ENCODE measurements at places on chromosomes 13 and 19.

DNA sequence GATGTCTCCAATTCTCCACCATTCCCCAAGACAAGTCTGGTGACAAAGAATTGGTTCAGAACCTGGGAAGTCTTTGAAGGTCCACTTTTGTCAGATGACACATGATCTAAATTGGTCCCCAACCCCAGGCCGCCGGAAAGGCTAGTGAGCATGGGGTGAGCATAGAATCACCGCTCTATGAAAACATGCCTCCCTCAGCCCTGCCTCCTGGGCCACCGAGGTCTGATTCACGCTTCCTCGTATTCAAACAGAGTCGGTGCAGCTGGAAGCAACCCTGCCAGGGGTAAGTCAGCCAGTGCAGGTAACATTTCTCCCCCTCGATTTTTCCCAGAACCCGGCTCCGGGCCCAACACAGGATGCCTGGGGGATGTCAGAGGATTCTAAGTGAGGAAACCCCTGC lies 33.9 kb upstream of the KLF2 start:
- no peak for DNase-seq

GRCh38 chr19:47573071-47574026 lies at the start of gene ZNF541:
ZNF541 (minus strand) TSS chr19:47573148; CDS start chr19:47555856, 17,292 bp downstream.
- no peak for DNase-seq

- DNase-seq = no peak
Measured at GRCh38 chr19:40244579-40245317, 18.3 kb upstream of the CCNP start.

DNA sequence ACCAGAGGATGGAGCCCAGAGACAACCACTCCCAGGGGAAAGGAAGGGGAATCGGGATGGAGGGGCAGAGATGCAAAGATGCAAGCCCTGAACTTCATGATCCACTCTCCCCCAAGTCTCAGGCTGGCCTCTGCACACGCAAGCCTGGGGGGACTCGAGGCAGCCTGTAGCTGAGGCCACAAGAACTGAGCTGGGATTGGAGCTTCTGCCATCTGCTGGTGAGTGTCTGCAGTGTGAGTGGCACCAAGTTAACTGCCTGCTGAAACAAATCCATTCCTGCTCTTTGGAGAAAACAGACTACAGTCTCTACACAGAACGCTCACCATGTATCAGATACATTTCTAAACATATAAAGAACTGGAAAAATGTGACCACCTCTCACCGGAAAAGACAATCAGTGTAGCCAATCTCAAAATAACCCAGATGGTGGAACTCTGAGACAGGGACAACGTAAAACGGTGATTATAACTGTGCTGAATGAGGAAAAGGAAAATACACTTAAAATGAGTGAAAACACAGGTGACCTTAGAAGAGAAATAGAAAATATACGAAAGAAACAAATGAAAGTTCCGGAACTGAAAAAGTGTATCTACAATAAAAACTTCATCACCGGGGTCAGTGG lies 62.1 kb downstream of the KLF2 start:
- DNase-seq = peak; percentile 66

GRCh38 chr19:36819130-36819630 lies 19.0 kb downstream of the ZNF790 start:
- no peak for DNase-seq

GRCh38 chr13:112587212-112587763 lies 665 bp downstream of the TUBGCP3 start:
- DNase-seq = peak; percentile 74

- no peak for DNase-seq
Measured at GRCh38 chr13:74461011-74461410, 326.8 kb upstream of the KLF12 start.

GRCh38 chr13:114145722-114146121 lies 13.3 kb upstream of the RASA3 start:
- DNase-seq = no peak

DNA sequence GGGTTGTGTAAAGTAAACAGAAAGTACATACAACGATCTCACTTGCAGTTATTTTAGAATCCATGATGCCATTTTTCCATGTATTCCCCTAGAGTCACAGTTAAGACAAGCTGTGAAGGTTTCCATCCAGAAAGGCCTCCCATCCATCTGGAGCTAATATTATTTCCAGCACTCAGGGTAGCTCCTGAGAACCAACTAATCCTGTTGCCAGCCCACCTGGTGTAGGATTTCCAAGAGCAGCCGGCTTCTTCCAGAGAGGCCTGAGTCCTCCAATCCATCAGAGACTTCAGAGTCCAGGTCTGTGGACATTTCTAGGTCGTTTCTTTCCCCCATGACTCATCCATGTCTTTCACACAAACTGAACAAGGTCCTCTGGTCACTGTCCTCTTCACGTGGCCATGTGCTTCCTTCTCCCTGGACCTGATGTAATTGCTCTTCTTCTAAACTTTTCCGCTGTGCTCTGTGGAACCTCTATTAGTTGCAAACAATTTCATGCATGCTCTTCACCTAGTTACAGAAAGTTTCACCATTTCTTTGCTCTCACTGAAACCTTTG lies 270.3 kb upstream of the TMTC4 start:
- no peak for DNase-seq

DNA sequence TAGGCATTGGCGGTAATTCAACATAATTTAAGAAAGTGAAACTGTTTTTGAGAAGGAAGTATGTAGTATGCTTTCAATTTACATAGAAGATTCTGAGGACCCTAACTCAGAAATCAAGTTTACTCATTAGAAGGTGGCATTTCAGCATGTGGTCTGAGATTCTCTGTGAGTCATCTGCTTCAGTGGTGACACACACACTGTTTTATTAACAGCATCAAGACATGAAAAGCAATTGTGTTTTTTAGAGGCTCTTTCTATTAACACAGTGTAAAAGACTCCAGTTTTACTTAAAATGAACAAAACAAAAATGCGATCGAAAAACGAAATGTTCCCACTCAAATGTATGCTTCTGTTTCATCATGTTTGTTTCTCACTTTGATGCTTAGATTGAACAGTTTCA lies 802.1 kb upstream of the SLITRK6 start:
- DNase-seq = peak; percentile 2

- no peak for DNase-seq
Measured at GRCh38 chr13:45915686-45916439, 64.3 kb upstream of the SIAH3 start.

- no peak for DNase-seq
Measured at GRCh38 chr13:81409284-81409683, 1068.4 kb upstream of the SPRY2 start.

DNA sequence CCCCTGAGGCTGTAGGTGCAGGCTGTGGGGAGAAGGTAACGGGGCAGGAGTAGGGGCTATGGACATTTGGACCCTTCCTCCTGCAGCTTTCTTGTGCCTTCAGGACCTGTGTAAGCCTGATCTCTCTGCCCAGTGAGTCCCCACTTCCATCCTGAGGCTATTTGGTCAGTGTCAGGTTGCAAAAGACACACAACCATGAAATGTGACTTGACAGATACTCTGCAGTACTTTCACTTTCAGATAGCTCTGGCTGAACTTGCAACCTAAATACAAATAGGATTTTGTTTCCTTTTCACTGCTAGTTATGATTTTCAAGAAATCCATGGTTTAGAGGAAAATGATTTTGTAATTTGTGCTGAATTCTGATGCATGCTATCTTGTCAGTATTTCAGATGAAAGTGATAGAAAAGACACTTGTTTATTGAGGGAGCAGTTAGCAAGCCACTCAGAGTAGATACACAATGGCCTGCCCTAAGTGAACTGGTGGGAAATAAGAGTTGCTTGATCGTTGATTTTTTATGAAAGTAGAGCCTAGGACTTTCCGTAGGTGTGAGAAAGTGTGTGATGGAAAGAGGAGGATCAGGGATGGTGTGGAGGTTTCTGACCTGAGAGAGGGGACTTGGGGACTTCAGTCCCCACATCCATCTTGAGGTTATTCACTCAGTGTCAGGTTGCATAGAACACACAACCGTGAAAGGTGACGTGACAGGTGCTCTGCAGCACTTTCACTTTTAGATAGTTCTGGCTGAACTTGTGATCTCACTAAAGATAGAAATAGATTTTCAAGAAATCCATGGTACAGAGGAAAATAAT lies 18.1 kb upstream of the EID2 start:
- peak; percentile 41 for DNase-seq

GRCh38 chr19:55005684-55006488 lies 32.2 kb downstream of the GP6 start:
- DNase-seq = peak; percentile 51

DNA sequence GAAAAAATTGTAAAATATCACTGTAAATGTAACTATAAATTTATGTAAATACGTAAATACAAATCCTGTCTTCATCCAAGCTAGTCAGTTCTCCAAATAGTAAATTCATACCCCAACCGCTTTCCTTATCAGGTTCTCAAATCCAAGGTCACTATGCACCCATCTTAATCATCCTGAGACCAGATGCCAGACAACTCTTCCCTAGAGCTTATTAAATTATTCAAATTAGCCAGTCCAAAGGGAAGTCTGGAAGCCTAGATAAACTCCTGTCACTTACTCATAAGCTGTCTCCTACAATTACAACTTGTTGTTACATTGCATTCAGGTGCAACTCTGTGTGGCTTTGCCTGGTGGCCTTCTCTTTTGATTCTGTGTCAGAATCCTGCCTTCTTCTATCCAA lies 836.1 kb upstream of the PCDH20 start:
- no peak for DNase-seq

GRCh38 chr13:43880926-43881325 lies 1.2 kb downstream of the LACC1 start:
- no peak for DNase-seq

DNA sequence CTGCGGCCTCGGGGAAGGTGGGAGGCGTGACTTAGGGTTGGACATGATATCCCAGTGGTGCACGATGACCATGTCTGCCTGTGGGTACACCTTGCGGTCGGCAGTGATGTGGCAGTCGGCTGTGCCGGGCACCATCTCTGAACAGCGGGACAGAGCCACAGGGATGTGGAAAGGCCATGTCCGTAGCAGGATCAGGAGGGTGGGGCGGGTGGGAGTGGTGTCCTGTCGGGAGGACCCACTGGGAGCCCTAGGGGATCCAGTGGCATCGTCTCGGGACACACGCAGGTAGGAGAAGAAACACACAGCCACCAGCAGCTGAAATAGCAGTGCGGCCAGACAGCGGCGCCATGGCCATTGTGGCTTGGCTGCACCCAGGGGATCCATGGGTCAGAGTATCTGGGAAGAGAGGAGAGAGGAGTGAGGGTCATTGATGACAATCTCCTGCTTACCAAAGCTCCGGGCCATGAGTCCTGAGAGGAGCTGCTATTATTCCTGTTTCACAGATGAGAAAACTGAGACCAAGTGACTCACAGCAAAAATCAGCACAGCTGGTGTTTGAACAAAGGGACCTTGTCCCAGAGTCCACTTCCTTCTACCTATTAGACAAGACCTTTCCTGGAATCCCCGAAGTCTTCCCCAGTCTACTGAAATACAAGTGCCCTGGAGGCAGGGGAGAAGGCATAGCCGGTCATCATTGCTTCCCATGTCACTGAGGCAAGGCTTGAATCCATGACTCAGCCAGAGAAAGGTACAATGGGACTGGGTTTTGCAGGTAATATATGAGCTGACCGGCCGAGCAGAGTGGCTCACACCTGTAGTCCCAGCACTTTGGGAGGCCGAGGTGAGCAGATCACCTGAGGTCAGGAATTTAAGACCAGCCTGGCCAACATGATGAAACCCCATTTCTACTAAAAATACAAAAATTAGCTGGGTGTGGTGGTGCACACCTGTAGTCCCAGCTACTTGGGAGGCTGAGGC lies 5.2 kb upstream of the FUT6 start:
- DNase-seq = no peak

DNA sequence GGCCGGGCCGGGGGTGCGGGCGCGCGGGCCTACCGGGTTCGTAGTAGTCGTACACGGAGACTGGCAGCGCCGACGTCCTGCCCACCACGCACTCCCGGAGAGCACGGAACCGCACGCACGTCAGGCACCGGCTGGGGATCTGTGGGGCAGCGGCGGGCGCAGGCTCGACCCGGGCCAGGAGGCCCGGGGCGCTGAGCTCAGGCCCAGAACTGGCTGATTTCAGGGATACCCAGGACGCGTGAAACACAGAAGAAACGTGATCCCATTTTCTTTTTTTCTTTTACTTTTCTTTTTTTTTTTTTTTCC lies 9.0 kb downstream of the F2RL3 start:
- DNase-seq = no peak

DNA sequence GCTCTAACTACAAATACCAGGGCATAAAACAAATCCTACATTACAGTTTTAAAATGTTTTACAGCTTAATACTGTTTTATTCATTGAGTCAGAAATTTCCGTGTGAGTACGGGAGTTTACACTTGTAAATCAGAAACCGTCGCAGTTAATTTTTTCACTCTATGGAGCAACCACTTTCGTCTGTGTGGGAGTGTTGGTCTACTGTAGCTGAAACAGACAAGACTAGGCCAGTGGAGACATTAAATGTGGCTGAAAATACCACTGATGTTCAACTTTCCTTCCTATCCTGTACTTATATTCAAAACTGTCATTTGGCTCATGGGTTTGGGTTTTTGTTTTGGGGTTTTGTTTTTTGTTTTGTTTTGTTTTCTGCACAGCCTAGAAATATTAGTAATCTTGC lies 268.7 kb downstream of the DCT start:
- no peak for DNase-seq

DNA sequence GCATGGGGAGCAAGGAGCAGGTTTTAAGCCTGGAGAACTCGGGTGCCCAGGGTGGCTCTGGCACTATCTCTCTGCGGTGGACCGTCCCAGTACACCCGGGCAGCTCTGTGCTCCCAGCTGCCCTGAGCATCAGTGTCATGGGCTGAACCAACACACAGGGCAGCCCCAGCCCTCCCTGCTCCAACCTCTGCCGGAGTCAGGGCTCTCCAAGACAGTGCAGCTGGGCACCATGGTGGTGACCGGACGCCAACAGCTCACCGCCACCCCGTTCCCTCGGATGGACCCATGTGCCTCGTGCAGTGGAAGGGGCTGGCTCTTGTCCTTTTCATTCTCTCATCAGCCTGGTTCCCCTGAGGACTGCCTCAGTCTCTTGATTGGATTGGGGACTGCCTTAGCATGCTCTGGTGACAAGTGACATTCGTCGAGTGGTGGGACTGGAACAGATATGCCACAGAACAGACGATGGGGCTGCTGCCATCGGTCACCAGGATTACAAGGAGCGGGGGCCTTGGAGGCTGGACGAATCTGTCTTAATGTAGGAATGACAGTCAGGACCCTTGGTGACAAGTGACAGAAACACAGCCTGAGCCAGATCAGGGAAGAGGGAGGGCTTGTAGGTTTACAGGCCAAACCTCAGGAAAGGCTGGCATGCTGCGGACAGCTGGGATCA lies 25.7 kb upstream of the VSTM2B start:
- no peak for DNase-seq

DNA sequence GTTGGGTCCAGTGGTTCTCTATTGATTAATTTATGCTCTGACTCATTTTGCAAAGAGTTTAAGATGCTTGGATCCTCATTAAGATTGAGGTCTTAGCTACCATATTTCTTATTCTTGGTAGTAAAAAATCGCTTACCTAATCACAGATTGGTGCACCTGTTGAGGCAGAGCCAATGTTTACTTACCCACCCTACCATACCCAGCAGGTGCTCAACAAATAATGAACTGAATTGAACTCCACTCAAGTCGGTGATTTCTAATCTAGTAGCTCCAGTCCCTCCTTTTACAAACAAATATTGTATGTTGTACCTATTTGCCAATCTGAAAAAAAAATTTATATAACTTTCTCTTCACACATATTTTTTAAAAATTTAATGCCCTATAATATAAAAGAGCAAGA lies 361.0 kb downstream of the FGF14 start:
- DNase-seq = no peak

GRCh38 chr13:99133230-99133629 lies 67.4 kb upstream of the UBAC2 start:
- DNase-seq = no peak

- DNase-seq = peak; percentile 52
Measured at GRCh38 chr13:34207334-34207733, 389.4 kb downstream of the RFC3 start.

- DNase-seq = no peak
Measured at GRCh38 chr19:13297023-13297422, 146.8 kb downstream of the IER2 start.
